ENCODE measurements at places on chromosomes 4 and X.
A peak's percentile ranks its signal among the peaks of the same experiment; 100 is the strongest.

- no peak for DNase-seq
Observed at GRCh38 chr4:152539556-152540292, 3.8 kb upstream of the FBXW7 start.

DNA sequence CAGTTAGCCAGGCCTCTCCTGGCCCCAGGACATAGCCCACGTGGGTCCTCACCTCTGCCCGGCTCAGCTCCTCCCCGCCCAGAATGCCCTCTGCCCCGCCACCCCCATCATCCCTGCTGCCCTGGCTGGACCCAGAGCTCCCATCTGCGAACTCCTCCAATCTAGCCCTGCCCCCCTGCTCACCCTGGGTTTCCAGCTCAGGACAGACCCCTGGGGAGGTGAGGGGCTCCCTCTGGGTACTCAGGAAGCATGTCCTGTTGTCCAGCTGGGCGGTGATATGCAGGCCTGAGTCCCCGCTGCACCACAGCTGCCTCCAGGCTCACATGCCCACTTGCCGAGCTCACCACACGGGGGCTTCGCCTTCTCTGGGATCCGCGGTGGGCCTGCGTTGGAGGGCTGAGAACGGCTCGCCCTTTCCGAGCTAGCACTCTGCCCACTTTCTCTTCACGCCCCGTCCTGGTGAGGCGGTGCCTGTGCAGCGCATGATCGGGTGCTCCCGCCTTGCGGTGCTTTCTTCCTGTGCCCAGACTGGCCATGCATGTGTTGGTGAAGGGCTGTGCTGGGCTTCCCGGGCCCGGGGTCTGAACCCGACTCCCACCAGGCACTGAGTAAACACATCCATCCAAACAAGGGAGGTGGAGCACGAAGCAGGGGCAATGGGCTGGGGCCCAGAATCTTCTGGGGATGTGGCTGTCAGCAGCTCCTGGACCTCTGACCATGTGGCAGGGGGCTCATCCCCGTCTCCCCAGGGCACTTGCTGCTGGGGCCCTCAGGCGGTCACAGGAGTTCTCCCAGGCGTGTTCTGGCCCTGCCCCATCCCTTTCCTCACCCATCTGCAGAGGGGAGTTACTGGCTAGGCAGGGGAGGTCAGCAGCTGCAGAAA lies 74.3 kb downstream of the RGS12 start:
- no peak for DNase-seq

DNA sequence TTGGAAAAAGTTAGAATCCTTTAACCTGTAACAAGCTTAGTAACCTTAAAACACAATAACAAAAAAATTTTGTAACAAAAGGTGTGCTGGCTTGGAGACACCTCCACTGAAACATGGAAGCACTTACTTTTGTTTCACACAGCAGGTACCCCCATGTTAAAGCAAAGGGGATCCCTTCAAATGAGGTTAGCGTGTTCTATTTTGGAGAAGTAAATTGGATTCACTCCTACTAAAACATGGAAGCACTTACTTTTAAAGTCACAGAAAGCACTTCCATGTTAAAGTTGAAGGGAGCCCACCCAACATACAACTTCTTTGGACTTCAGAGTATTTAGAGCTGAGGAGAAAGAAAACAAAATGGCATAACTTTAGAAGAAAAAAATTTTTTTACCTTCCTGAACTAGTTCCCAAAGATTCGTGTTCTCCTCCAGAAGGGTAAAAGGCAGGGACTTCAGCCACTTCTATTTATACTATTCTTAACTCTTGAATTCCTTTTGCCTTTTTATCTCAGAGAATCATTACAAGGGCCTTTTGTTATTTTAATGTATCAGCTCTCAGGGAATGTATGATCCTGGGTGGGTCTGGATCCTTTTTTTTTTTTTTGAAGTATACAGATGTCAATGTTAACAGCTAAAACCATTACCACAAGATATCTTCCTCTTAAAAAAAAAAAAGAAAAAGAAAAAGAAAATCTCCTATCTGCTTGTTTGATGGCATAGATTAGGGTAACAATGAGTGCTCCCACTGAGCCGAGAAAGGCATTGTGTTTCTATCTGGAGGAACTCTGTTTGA lies 11.5 kb downstream of the LARP7 start:
- DNase-seq = no peak

DNA sequence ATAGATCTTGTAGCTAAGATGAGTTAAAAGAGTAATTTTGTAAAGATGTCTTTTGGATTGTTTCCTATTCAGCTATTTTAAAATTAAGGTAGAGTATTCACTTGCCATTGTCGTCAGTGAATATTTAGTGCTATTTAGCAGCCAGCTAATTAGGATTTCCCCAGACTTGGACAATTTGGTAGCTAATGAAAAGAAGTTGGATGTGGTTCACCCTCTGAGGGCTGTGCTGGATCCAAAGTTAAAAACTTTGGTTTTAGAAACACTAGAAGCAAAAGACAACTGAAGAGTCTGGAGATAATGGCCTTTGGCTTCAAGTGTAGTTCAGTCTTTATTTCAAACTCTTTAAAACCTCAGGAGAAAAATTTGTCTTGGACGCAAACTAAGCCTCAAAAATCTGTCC lies 41.3 kb downstream of the ATG4A start:
- no peak for DNase-seq

DNA sequence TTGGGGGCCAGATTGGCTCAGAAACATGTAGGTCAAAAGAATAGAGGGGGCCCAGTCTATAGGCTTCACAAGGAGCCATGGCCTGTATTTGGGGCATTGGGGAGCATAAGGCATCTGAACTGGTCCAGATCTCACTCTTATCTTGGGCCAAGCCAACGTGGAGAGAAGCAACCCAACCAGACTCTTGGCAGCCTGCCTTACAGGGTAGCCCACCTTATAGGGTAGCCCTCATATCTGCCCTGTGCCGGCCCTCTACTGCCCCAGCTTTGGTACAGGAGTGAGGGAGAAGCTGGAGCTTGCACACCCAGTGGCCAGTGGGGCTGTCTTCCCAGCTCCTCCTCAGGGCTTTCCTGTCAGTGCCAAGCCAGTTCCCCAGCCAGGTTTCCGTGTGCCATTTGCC lies 142.2 kb downstream of the AMMECR1 start:
- DNase-seq = peak; percentile 22

GRCh38 chr4:3388471-3389232 lies 53.1 kb upstream of the HGFAC start:
- no peak for DNase-seq

- no peak for DNase-seq
Observed at GRCh38 chrX:129779747-129780146, at the start of gene SASH3. Gene SASH3 (plus strand): TSS chrX:129779949. CDS start chrX:129780098, 149 bp downstream.

GRCh38 chrX:123083924-123084323 lies 100.2 kb upstream of the GRIA3 start:
- no peak for DNase-seq

- no peak for DNase-seq
Observed at GRCh38 chrX:131187206-131187605, 101.9 kb downstream of the IGSF1 start.

DNA sequence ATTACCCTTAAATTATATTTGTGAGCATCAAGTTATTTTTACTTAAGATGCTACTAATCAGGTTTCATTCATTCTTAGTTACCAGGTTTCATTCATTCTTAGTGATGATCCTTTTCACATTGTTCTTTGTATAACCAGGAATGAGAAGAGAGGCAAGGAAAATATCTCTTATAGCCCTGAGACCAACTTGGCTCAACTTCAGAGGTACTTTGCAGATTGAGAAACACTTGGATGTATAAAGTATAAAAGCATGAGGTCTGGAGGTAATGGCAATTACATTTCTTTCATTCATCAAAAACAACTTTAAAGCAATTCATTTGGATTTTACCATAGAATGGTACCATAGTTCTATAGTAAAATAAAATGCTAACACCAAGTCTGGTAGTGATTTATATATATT lies 231.0 kb downstream of the PRDM5 start:
- no peak for DNase-seq

GRCh38 chr4:94448815-94449375 lies 2.8 kb upstream of the PDLIM5 start:
- DNase-seq = no peak

DNA sequence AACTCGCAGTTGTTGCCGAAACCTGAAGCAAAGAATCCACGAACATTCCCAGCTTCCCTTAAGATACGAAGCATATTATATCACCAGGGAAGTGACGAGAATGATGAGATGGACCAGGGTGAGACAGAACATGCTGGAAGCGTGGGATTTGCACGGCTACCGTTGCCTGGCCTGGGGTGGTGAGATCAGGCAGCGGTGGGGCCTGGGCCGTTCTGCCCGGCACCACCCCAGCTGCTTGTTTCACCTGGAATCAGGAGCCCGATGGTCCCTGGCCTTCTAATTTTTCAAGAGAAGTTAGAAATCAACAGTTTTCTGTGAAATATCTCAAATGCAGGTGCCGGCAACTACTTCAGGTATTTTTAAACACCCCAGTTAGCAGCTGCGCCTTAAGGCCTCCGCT lies 5.7 kb downstream of the CLDN22 start:
- no peak for DNase-seq

GRCh38 chrX:9231491-9231890 lies 197.6 kb upstream of the FAM9B start:
- no peak for DNase-seq

- no peak for DNase-seq
Observed at GRCh38 chr4:71549516-71550160, 210.8 kb downstream of the SLC4A4 start.

GRCh38 chr4:95889662-95890061 lies 49.8 kb downstream of the PDHA2 start:
- DNase-seq = no peak

- no peak for DNase-seq
Observed at GRCh38 chr4:57187246-57187645, 77.1 kb upstream of the IGFBP7 start.

DNA sequence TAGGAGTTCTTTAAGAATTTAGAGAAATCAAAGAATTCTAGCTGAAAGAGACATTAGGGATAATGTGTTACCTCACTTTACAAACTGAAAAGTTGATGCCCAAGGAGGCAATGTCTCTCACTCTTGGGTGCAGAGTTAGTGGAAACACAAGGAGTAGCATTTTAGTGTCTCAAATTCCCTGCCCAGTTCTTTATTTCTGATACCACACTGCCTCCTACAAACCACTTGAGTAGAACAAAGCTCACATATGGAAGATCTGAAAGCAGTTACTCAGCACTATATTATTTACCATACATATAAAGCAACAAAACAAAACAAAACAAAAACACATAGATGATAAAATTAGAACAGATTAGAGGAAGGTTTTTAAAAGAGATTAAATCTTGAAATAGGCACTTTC lies 124.2 kb downstream of the REELD1 start:
- no peak for DNase-seq

GRCh38 chr4:74004668-74005067 lies 6.2 kb upstream of the CXCL5 start:
- no peak for DNase-seq

- no peak for DNase-seq
Observed at GRCh38 chr4:183213996-183214395, 106.1 kb downstream of the CLDN22 start.

GRCh38 chr4:36310793-36311192 lies 29.4 kb downstream of the DTHD1 start:
- DNase-seq = no peak

GRCh38 chrX:40130207-40130606 lies 32.4 kb upstream of the BCOR start:
- no peak for DNase-seq

GRCh38 chr4:3223956-3224748 lies 24.8 kb upstream of the MSANTD1 start:
- no peak for DNase-seq

- DNase-seq = no peak
Observed at GRCh38 chrX:12153741-12154140, 15.5 kb downstream of the FRMPD4 start.

GRCh38 chrX:109535578-109535977 lies 1.1 kb upstream of the NXT2 start:
- no peak for DNase-seq

DNA sequence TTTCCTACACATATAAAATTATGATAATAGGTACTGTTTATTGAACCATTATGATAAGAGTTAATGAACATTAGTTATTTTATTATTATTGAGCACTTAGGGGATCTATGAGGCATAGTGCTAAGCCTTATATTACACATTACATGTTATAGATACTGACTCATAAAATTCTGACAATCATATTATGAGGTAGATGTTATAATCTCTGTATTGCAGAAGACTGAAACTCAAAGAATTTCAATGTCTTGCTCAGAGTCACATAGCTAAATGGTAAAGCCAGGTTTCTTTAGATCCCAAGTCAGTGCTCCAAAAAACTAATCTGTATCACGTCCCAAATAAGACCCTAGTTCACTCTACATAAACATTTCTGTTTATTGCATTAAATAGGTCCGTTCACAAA lies 207.2 kb upstream of the CNKSR2 start:
- no peak for DNase-seq

DNA sequence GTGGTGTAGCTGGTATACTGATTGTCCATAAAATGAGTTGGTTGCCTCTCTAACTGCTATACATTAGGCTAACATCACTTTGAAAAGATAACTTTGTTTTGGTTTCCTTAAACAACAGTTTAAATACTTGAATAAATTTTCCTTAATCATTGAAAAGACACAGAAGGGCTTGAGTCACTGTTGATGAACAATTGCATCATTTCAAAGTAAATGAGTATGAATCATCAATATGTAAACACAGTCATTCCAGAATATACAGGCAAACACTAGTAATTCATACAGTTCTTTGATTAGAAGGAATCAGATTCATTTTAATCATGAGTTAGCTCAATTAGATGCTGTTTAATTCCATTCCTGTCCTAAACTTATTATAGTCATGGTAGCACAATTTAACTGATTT lies 160.6 kb downstream of the AFF2 start:
- no peak for DNase-seq

GRCh38 chr4:121454251-121454979 lies 73.6 kb upstream of the QRFPR start:
- no peak for DNase-seq

GRCh38 chr4:74659576-74660411 lies 134.5 kb downstream of the BTC start:
- DNase-seq = no peak

- DNase-seq = no peak
Observed at GRCh38 chrX:78314561-78314960, 12.8 kb downstream of the CYSLTR1 start.

GRCh38 chr4:66273110-66273509 lies 602.8 kb upstream of the EPHA5 start:
- DNase-seq = no peak

GRCh38 chr4:76781698-76782595 lies 116.0 kb downstream of the SOWAHB start:
- no peak for DNase-seq

- DNase-seq = no peak
Observed at GRCh38 chrX:63363788-63364187, 12.7 kb upstream of the SPIN4 start.

- DNase-seq = peak; percentile 66
Observed at GRCh38 chrX:155086202-155086840, 15.0 kb downstream of the BRCC3 start.

DNA sequence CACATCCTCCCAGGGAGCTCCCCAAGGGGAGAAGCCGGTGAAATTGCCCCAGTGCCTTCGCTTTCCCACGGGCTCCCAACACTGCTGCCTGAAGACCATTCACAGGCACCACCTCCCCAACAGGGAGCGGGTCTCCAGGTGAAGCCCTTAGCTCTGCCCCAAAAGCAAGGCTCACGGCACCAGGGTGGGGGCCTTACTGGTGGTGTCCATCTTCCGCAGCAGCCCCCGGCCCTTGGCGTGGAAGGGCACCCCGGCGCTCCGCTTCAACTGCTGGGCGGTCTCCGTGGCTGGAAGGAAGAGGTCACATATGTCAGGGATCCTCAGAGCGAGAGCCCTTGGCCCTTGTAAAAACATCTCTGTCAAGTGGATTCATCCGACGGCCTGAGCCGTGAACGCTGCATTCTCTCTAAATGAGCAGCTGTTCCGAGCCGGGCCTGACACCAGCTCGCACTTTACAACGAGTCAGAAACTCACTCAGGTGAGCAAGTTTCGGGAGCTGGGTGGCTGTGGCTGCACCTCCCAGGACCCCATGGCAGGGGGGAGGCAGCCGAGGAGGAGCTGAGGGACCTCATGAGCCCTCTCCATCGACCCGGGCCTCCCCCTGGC lies 20.9 kb downstream of the NELFA start:
- no peak for DNase-seq
